GM18507 (cell line): ENCODE measurements at places on chromosomes 6 and 20.

DNA sequence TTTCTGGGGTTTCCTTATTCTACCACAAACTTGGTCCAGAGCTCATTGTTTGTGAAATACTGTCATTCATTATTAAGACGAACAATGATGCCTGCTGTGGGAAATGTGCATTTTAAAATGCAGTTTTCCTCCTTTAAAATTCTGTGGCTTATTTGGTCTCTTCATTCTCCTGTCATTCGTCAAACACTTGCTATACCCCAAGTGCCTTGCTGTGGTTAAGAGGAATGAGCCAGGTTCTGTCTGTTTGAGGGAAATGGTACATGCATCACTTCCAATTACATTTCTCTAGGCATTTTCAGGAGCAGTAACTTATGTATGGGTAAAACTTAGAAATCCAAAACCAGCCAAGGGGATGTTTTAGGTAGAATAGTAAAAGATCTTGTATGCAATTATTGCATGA, 1087.7 kb downstream of the KIF16B start:
- DNase-seq: no peak

- DNase-seq: no peak
Measured at GRCh38 chr6:15620611-15621010, 42.2 kb downstream of the DTNBP1 start.

DNA sequence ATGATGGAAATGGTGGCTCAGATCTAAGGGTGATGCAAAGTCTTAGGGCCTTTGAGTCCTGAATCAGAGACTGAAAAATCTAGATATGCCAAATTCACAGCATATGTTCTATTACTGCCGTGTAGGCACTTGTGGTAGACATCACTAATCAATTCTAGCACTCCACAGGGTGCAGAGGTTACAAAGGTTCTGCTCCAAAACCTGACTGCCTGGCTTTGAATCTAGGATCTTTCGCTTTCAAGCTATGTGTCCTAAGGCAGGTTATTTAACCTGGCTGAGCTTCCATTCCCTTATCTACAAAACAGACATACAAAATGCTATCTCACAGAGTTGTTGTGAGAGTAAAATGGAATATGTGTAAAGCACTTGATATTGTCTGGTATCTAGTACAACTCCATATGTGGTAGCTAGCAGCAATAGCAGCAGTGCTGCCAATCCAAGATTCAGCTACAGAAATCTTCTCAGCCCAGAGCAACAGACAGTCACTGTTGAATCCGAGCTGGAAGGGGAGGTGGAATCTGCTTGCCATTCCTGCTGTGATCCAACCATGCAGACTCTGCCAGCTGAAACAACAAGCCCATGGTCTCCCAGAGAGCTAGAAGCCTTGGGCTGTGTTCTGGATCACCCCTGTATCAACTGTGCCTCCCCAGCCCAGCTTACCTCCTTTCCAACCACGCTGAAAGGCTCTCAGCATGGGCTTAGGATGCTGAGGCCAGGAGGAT, 206.9 kb downstream of the TFAP2C start:
- no peak for DNase-seq

- no peak for DNase-seq
Measured at GRCh38 chr20:43386878-43387277, 70.8 kb upstream of the SRSF6 start.

GRCh38 chr20:48818031-48818370, 9.8 kb downstream of the PREX1 start:
- DNase-seq: no peak

DNA sequence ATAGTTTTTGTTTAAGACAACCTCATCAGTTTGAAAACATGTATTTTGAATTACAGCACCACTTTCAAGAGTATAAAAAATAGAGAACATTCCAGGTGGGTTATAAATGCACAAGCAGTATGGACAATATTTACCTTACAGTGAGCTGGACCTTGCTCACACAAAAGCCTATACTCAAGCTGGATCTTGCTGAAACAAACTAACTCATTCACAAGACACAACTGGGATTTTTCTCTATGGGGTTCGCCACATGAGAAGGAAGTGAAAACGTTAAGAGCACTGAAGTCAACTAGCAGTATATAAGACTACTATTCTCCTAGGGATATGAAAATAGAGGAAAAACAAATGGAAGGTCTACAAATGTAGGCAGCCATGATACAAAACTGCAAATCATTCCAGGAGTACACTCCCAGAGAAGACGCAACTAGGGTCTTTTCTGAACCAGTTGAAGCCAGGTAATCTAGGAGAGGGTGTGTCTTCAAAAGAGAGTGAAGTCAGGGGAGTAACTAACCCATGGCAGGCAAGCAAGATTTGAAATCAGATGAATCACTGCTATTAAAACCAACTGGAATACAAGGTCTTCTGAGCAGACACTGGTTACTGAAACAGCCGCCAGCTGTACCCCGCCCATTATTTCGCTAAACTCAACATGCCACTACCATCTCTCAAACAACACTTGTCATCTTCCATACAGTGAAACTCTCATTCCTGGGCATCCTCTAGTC, 26.5 kb downstream of the STAU1 start:
- DNase-seq: no peak

- no peak for DNase-seq
Measured at GRCh38 chr20:48455651-48456365, 372.0 kb downstream of the PREX1 start.

GRCh38 chr20:1674361-1674760, 16.8 kb upstream of the SIRPG start:
- DNase-seq: no peak

GRCh38 chr6:7268362-7268761, 44.6 kb downstream of the SSR1 start:
- DNase-seq: no peak

- no peak for DNase-seq
Measured at GRCh38 chr6:89817481-89817880, 2.1 kb downstream of the MDN1 start.

DNA sequence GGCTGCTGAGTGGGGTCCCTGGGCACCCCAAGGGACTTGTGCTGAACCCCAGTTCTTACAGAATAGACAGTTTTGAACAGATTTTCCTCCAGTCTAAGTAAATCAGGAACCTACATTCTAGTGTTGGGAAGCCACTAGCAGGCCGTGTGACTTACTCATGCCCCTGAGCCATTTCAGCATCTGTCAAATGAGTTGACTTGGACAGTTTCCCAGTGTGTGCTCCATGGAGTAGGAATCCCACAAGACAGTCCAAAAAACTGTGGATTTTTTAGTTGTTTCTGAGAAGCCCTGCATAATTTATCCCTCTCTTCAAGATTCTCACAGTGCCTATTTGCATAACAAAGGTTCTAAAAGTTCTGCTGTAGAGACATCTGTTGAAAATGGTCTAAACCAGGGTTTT, 2.1 kb downstream of the GABRR2 start:
- no peak for DNase-seq

- no peak for DNase-seq
Measured at GRCh38 chr6:41346441-41346840, 11.0 kb downstream of the NCR2 start.

GRCh38 chr20:49379338-49379737, 101.5 kb upstream of the ZNFX1 start:
- DNase-seq: no peak

- no peak for DNase-seq
Measured at GRCh38 chr6:34510299-34510698, 44.4 kb downstream of the PACSIN1 start.

GRCh38 chr20:63976980-63977738, 2.3 kb downstream of the SAMD10 start:
- DNase-seq: no peak

- DNase-seq: no peak
Measured at GRCh38 chr6:132272776-132273175, 128.5 kb downstream of the MOXD1 start.

DNA sequence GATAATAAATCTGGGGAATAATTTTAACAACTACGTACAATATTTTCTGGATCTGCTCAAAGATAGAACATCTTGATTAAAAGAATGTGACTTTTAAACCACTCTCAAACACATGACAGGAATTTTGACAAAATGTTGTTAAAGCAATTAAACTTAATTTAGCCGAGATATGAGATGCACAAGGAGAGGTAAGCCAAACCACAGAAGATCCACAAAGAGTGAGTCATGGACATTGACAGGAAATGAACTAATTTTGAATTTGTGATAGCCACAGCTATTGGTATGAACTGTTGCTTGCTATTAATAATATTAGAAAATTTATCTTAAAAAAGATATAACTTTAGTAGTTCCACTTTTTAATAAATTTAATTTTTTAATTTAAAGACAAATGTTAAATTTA, 27.8 kb upstream of the VGLL2 start:
- DNase-seq: no peak

GRCh38 chr20:59148701-59149493, 14.7 kb upstream of the ZNF831 start:
- DNase-seq: no peak

- DNase-seq: no peak
Measured at GRCh38 chr20:31559704-31560093, 45.4 kb upstream of the ID1 start.

DNA sequence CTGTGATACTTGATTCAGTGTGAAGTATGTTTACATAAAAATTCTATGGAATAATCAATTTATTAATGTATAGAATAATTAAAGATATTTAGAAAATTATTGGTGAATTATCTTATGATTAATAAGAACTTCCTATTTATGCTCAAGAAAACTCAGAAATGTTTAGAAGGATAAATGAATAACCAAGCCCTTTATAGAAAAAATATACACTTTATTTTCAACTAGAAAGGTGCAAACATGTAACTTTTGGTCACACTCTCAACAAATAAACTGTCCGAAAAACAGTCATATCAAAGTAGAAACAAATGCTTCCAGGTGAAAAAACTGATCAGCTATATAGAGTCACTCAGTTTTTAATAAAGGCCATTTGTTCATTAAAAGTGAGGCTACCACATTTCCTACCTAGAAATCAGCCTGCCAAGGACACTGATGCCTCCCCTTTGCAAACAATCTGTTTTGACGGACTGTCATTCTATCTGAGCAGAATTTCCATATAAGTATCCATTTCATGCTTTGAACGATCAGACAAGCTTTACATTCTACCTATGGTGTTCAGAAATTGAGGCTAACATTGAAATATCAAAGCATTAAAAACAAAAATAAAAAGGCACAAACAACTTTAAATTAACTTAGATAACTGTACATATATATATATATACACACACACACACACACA, 3.0 kb downstream of the CCN2 start:
- DNase-seq: no peak

GRCh38 chr20:59158673-59159072, 4.9 kb upstream of the ZNF831 start:
- DNase-seq: no peak

- DNase-seq: no peak
Measured at GRCh38 chr6:33192671-33193602, 670 bp upstream of the COL11A2 start.

DNA sequence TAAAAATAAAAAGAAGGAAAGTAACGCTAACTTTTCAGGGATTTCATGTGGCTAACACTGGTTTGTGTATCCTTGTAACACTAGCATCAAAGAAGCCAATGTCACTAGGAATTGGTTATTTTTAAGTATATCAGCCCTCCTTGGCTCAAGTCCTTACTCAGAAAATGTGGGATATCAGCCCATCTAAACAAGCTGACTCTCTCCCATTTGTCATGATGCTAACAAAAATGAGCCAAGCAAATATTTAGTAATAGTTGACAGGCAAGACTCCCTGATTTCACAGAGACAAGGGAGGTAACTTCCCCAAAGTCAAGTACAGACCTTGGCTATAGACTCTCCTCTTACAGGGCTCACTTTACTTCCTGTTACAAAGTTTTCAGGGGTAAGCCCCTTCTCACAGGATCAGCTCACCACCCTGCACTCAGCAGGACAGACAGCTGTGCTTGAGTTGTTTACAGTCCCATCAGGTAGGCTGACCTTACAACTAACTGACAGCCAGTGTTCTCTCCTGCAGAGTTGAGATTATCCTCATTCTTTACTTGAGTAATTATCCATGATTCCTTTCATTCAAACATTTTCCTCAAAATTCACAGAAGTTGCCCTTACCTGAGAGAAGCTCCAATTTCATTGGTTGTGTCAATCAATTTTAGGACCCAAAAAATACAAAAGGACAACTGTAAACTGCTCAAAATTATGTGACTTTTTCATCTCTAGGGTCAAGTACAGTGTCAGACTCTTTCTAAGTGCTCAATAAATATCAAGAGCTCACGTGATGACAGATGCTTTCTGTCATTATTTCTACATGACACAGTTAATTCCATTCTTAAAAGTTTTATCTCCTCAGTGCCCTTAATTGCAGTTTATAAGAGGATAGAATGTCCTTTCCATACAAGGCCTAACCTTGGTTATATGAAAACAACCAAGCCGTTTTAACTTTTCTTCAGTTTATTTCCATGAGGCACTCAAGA, 38.1 kb upstream of the BMP5 start:
- no peak for DNase-seq

DNA sequence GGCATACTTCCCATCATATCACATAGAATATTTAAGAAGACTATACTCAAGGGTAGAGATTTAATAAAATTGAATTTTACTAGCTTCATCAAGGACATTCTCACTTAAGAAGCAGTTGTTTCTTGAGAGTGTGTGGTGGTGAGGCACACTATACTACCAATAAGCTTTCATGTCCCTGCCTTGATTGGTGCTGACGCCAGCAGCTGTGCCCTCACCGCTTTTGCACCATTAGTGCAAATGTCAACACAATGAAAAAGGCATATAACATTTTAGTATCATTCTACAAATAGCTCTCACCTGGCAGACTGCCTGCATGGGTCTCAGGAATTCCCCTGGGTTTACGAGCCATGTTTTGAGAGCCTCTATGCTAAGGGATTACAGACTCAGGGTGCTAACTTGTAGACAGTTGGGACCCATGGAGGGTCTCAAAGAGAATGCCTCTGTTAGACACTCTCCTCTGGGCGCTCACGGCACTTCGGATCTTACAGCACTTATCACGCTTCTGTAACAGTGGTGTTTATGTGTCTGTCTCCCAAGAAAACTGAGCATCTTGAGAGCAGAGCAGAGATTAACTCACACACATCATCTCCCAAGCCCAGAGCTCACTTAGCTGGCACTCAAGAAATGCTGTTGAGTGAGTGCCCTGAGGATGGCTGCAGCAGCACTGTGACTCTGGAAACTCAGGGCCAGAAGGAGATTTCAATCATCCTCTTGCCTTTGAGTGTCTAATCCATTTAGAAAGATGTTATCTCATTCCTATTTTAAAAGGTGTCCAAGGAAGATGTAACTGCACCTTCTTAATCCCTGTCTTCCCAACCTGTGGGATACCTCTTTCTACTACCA, 143.3 kb upstream of the GPR6 start:
- DNase-seq: no peak
